Myocyte (in vitro differentiated cells): ENCODE measurements at places on chromosomes 2 and 18.

- DNase-seq = no peak
Observed at GRCh38 chr2:103740631-103741030, 978.8 kb downstream of the TMEM182 start.

DNA sequence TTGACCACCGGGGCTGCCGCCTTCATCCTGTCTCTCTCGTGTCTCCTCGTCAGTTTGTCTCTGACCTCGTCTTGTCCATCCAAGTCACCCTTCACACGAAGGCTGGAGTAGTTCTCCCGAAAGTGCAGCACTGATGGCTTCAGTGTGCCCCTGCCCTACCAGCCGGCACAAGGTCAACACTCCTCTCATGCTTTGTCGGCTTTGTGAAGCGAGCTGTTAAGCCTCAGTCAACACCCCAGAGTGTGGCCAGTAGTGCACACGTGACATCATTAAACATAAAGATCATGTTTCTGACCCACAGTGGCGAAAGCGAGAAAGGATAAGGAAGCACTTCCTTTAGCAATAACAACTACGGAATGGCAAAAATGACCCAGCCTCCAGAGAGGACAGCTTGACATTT, 23.2 kb downstream of the ACKR3 start:
- DNase-seq = no peak

DNA sequence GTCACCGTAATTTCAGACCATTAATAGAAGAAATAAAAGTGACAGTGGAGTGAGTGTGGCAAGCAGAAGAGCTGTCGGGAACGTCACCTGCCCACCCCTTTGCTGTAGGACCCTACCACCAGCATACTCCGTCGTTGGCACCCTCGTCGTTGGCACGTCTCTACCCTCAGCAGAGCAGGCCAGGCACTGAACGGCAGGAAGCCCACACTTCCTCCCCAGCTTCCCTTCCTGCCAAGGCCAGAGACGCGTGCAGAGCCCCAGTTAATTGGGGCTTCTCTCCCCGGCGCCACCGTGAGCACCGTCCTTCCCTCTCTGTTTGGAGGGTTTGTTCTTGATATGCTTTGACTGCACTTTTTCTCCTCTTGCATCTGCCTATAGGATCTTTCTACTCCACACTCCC, 27.0 kb upstream of the NFATC1 start:
- no peak for DNase-seq

DNA sequence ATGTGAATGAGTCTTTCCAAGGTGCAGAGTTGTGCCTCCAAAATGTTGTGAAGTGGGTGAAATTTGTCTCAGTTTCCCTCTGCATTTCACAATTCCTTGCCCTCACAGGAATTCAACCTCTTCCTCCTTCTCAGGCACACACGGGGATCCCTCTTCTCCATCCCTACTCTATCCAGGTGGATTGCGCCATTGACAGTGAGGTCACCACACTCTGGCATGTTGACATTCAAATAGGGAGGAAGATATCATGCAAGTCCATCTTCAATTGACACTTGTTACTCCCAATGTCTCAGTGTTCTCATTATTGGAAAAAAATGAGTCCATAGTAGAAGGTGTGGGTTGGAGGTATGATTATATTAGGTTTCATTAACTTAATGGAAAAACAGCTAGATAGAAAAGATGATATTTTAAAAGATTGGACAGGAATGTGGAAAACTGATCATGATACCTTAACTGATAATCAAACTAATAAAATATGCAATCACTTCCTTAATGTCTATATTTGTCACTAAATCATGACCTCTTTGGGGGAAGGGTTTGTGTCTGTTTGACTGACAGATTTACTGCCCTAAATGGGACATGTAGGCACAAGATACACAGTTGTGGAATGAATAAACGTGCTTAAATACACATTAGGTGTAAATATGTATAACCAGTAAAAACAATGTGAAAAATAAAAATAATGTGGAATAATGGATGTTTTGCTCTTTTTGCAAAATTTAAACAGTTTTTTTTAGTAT, 213.8 kb upstream of the SLC8A1 start:
- no peak for DNase-seq

GRCh38 chr2:234305846-234306245, 191.0 kb downstream of the ARL4C start:
- peak; percentile 50 for DNase-seq

GRCh38 chr2:85244828-85245227, 83.0 kb downstream of the TGOLN2 start:
- DNase-seq = no peak

GRCh38 chr2:88095022-88095421, 27.4 kb downstream of the SMYD1 start:
- no peak for DNase-seq

DNA sequence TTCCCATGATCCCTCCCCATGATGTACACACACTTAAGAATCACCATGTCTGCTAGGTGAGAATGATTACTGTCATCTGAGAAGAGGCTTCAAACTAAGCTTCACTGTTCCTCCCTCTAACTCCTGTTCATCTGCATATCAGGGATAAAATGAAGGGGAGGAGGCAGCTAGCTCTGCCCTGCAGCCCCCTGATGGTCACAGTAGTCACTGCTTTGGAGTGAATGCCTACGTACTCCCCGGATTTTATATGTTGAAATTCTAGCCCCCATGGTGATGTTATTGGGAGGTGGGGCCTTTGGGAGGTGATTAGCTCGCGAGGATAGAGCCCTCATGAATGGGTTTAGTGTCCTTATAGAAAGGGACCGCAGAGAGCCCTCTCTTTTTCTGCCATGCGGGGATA, 156.4 kb downstream of the NCKAP5 start:
- no peak for DNase-seq
